CMK (cell line): ENCODE measurements at places on chromosomes 3 and 15.

- no peak for DNase-seq
These were observed 184.4 kb upstream of the LPP start for GRCh38 chr3:187969581-187969950.

DNA sequence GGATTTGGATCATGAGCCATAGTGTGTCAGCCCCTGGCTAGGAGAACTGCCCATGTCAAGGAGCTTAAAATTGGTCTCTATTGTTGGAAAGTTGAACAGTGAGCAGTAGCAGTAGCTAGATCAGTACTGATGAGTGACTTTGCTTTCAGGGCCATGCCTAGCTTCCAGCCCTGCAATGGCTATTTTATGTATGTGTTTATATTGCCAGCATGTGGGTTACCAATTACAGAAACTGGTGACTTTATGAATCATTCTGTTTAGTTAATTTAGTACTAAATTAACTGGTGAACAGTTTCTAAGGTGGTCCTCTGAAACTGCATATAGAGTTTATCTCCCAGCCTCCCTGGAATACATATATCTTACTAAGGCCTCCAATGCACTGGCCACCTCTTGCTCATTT lies 908.1 kb upstream of the ALCAM start:
- DNase-seq: no peak

GRCh38 chr15:26201177-26201858 lies 338.2 kb upstream of the ATP10A start:
- DNase-seq: no peak

- DNase-seq: no peak
These were observed 44.1 kb downstream of the KLHL25 start for GRCh38 chr15:85750319-85751290.

- no peak for DNase-seq
These were observed 228.0 kb downstream of the DTWD1 start for GRCh38 chr15:49848807-49849206.

- no peak for DNase-seq
These were observed 118.4 kb downstream of the CTNNB1 start for GRCh38 chr3:41317718-41318117.

DNA sequence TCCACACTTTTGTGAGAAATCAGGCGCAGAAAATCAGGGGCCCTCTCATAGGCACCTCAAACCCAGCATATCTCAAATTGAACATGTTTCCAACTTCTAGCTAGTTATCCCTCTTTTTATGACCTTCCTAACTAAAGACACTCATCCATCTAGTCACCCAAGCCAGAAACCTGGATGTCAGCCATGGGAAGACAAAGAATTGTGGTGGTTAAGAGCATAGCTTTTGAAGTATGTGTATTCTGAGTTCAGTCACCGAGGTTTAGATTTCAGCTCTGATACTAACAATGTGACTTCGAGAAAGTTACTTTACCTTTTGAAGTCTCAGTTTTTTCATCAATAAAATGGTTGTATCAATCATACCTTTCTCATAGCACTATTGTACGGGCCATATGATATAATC lies 495.5 kb downstream of the NLGN1 start:
- no peak for DNase-seq
